Activated T-helper 1 cell treated with anti-CD3 and anti-CD28 coated beads, Interleukin-12 subunit alpha, Interleukin-12 subunit beta, Interleukin-2, Interleukin-4 antibody, amounts not matched to agents 30 ng/mL and 10 ng/mL and 1 ng/mL, durations not matched to agents 14 hours and 24 hours and 36 hours (primary cell): ENCODE measurements at places on chromosomes 7 and 10. TPM values are rescaled to one million over a fixed set of nuclear protein-coding genes. Genes with fewer than 3 reads are reported as not detected.

GRCh38 chr7:11327633-11328032 is 354.0 kb downstream of the PHF14 start:
- DNase-seq = no peak

DNA sequence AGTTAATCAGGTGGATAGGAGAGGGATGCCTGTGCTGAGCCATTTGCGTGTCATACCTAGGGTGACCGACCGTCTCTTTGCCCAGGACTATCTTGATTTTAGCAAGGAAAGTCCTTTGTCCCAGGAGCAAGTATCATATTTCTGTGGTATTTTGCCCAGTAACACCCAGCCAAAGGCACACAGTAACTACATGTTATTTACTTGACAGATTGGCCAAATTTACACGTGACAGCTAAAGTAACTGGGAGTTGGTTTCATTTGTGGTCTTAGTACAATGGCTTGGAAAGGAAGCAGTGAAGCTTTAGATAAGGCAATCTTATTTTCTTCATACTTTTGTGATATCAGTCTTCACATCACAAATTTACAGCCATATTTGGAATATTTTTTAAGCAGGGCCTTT is 142.1 kb downstream of the JCAD start:
- DNase-seq = no peak

GRCh38 chr10:5442990-5443370 is 30.6 kb downstream of the NET1 start:
- DNase-seq = no peak

DNA sequence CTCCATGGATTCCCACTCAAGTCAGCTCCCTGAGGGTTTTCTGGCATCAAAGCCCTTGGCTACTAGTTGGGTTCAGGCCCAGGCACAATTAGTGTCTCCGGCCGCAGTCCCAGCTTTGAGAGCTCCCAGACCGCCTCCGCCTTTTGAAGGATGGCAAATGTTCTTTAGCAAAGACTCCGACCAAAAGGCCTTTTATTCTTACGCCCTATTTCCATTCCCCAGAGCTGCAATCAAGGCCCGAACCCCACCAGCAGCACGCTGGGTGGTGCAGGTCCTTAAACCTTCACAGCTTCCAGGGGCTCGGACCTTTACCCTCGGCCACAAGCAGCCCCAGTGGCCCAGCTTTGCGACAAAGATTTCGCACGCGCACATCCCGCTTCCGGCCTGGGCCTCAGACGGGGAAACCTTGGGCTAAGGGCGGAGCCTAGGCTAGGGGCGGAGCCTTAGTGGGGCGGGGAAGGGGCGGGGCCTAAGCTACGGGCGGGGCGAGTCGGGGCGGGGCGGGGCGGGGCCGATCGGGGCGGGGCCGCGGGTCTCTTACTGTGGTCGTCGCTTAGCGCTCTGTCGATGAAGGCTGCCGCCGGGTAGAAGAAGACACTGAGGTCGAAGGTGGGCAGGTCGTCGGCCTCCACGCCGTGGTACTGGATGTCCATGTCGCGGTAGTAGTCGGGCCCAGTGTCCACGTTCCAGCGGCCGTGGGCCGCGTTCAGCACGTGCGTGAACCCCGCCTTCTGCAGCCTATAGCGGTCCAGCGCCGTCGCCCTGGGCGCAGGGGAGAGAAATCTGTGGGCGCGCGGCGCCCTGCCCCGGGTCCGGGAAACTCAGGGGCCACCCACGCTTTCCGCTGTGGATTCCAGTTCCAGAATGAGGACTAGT is 68.0 kb upstream of the SAMD8 start:
- peak; percentile 34 for DNase-seq

- DNase-seq = no peak
These were observed 186.2 kb downstream of the BICC1 start for GRCh38 chr10:58698777-58699356.

ADAM22 gene
- 1.4 and 1.5 TPM in 2 replicates for total RNA-seq

DNA sequence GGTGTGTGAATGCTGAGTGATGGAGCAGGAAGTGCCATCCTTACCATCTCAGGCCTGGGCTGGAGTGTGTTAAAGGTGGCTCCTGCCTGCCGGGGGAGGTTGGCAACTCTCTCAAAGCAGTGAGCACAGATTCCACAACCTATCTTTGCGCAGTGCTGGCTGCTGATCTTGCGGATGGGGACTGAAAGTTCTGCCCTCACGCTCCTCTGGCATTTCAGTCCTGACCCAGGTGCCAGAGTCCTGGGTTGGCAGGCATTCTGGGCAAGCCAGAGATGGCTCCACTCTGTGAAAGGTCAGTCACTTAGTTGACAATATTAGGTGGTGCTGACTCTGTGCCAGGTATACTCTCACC is 315.5 kb downstream of the RPS24 start:
- DNase-seq = no peak

DNA sequence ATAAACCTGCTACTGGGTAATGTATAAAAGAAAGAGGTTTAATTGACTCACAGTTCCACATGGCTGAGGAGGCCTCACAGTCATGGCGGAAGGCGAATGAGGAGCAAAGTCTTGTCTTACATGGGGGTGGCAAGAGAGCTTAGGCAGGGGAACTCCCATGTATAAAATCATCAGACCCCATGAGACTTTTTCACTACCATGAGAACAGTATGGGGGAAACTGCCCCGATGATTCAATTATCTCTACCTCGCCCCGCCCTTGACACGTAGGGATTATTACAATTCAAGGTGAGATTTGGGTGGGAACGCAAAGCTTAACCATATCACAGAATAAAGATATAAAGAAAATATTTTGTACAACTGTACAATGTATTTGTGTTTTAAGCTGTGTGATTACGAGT is 39.4 kb upstream of the PLCE1 start:
- DNase-seq = no peak

DNA sequence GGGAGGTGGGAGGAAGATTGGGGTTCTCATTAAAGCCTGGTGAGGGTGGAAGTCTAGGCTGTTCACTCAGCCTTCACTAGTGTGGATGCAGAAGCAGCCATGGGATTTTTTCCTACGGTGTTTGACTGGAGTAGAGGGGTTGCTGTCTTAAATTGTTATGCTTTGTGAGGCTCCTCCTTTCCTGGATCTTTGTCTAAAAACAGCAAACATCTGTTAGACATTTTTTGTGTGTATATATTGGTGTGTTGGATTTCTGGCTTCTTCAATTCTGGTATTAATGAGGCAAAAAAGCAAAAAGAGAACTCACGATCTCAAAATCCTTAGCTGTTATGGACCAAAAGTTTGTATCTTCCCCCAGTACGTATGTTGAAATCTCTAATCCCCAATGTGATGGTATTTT is 28.2 kb downstream of the MEOX2 start:
- DNase-seq = no peak

GRCh38 chr10:123103944-123104343 is 31.8 kb upstream of the HMX3 start:
- no peak for DNase-seq

LGI1 gene
- not detected in 2 replicates for total RNA-seq

DNA sequence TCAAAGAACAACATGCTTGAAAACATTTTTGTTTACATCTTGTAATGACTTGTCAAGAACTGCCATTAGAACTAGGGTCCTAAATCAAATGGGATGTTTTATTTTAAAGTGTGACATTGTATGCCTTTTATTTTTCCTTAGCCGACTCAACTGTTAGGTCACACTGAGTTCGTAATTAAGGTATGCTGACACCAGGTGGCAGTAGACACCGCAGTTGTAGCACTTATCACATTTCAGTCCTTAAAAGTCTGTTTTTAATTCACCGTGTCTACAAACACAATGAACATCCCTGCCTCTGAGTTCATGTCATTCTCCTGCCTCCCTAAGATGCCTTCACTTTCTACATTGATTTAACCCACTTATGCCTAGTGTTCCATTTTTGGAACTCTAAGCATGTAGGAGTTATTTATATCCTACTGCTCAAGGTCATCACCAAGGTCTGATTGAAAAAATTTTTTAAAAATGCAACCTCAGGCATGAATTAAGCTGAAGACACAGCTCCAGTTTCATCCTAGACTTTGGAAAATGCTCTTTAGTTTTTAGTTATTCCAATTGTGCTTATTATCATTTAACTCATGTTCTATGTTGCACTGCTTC is 186.1 kb downstream of the BMPER start:
- no peak for DNase-seq

DNA sequence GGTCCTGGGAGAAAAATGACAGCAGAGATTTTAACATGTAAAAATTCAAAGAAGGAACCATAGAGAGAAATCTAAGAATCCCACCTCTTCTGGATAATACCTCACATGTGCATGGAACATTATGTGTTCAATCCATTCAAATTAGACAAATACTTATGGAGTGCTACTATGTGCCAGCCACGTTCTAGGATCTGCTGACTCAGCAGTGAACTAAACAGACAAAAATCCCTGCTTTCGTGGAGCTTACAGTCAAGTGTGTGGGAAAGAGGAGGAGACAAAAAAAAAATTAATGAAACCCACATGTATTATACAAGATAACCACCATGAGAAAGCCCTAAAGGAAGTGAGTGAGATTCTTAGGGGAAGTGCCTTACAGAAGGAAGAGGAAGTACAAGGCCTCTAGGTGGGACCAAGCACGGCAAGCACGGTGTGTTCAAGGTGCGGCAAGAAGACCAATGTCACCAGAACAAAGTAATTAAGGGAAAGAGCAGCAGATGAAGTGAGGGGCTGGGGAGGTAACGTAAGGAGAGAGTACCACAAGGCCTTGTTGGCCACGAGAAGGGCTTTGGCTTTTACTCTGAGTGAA is 71.0 kb downstream of the SLC25A13 start:
- DNase-seq = no peak

ANKRD61 gene
- 0.44 and 0.56 TPM in 2 replicates for total RNA-seq

- DNase-seq = no peak
These were observed 687 bp upstream of the DKK1 start for GRCh38 chr10:52313256-52313932.

GRCh38 chr7:30879139-30880124 is 32.2 kb upstream of the AQP1 start:
- no peak for DNase-seq

GRCh38 chr7:26954951-26955350 is 90.6 kb upstream of the SKAP2 start:
- DNase-seq = no peak

- DNase-seq = peak; percentile 60
These were observed 14.7 kb downstream of the LZTS2 start for GRCh38 chr10:101014230-101014884.

GRCh38 chr7:49074538-49074937 is 150.2 kb downstream of the CDC14C start:
- DNase-seq = no peak

DNA sequence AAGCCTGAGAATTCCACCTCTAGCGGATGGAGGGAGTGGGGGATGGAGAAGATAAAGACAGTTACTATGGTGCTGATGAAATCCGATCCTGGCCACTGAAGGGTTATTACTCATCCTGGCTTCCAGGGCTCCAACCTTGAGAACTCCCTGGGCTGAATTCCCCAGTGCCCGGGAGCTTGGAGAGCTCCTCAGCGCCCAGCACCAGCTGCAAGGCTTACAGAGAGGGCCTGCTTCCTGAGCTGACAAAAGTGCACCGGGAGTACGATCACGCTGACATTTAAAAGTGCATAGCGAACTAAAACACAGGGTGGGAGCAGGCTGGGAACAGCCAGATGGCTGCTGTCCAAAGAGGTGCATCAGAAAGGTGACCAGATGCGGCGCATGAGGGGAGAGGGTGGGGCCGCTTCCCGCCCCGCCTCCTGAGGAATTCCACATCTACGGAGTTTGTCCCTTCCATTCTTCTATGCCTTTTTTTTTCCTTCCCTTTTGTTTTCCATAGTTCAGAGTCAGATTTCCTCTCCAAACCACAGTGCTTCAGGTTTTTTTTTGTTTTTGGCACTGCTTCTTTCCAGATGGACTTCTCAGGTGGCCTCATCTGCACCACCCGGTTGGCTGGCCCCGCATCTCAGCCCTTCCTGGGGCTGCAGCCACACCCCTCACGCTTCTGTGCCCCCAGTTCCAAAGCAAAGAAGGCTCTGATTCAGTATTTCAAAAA is 62.4 kb upstream of the MKRN1 start:
- no peak for DNase-seq

DNA sequence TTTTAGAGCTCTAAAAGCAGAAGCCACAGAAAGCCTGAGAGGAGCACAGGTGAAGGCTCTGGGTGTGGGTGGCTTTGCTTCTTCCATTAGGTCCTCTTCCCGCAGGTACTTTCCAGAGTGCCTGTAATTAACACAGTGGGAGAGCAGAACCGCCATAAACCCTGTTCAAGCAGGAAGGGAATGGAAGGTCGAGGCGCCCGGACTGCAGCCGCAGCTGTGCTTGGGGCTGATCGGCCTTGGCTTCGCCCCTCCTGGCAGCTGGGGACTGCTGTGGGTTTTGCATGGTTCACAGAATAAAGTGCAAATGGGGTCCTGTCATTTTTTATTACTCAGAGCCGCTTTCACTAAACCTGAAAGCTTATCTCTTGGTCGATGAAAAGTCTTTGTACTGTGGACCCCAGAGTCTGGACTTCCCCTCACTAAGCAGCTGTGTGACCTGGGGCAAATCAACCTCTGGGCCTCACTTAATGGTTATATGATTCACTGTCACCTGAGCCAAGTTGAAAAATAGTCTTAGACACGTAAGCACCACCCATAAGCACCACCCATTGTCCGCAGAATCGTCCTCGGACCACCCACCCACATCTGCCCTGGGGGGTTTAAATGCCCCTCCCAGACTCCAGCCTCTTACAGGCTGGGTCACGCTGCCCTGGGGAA is 100.9 kb downstream of the XRCC2 start:
- no peak for DNase-seq

ACTL6B gene
- not detected in 2 replicates for total RNA-seq

DNA sequence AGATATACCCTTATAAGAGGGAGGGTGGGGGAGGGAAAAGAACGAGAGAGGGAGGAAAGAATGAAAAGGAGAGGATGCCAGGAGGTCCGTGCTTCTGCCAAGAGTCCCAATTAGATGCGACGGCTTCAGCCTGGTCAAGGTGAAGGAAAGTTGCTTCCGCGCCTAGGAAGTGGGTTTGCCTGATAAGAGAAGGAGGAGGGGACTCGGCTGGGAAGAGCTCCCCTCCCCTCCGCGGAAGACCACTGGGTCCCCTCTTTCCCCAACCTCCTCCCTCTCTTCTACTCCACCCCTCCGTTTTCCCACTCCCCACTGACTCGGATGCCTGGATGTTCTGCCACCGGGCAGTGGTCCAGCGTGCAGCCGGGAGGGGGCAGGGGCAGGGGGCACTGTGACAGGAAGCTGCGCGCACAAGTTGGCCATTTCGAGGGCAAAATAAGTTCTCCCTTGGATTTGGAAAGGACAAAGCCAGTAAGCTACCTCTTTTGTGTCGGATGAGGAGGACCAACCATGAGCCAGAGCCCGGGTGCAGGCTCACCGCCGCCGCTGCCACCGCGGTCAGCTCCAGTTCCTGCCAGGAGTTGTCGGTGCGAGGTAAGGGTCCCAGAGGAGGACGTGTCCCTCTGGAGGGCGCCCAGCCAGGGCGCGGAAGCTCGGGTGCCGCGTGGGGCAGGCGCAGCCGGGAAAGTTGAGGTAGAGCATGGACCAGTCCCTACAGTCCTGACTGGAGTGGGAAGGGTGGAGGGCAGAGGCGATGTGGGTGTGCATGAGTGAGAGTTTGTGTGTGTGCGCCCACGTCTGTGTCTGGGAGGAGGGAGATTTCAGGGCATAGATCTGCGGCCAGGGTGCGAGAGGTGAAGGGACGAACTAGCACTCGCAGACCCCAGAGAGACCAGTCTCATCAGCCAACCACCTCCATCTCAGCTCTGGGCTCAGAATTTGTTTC is 844 bp downstream of the GRM3 start:
- DNase-seq = no peak

CAMK2G gene
- total RNA-seq = 15.9 and 18.7 TPM in 2 replicates

GRCh38 chr10:36423821-36424248 is 701.6 kb upstream of the ANKRD30A start:
- no peak for DNase-seq

EIF4EBP2 gene
- 36.6 and 37.7 TPM in 2 replicates for total RNA-seq
